Midbrain (tissue), 1 donor: ENCODE measurements at places on chromosomes 7 and 10.

DNA sequence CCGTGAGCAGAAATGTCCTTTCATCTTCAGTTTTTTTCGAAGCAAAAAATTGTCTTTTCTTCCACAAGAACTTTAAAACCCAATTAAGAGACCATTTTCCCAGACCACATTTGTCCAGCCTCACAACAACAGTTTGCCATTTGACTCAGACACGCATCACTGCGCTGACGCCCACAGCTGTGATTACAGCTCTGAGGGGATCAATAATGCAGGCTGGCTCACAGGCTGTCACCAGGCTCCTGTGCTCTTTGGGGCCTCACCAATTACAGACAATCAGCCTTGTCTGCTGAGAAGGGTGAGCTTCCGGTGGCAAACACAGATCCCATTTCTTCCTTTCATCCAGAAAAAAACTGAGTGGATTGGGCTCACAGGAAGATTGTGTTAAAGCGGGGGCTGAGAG is 33.3 kb downstream of the DDC start:
- no peak for DNase-seq

GRCh38 chr7:114414156-114415063 is at the start of gene FOXP2:
TSS of gene FOXP2 (plus strand) at chr7:114414815. CDS start at chr7:114426512, 11,697 bp downstream.
- DNase-seq = no peak

GRCh38 chr10:48976196-48976595 is 36.6 kb upstream of the LRRC18 start:
- peak; percentile 4 for DNase-seq

- no peak for DNase-seq
Measured at GRCh38 chr10:23063973-23064812, 31.2 kb upstream of the MSRB2 start.
